Panc1 (cell line): ENCODE measurements at places on chromosomes 12 and 14.
A peak's percentile ranks its signal among the peaks of the same experiment; 100 is the strongest.

- no peak for DNase-seq
Observed at GRCh38 chr12:79217306-79217705, 352.7 kb downstream of the SYT1 start.

DNA sequence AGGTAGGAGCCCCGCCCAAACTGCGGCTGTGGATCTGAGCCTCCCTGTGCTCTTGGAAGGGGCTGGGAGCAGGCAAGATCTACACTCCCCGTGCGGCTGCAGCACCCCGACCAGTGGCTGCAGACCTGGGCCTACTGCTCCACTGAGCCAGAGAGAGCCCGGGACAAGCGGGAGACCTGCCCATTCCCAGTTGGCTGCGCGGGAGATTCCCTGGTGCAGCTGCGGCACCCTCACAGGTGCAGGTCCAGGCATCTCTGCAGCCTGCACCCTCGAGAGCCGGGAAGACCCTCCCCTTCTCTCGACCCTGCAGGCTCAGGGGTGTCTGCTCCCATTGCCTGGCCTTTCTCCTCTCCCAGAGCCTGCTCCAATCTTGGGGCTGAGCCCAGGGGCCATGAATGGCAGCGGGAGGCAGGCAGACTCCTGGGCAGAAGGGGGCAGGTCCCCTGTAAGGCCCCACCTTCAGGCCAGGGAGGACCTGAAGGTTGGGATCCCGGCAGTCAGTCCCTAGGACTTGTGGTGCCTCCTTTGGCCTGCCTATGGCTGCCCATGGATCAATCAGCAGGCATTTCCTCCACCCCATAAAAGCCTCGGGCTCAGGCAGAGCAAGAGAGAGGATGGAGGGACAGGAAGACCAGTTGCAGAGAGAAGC, 8.8 kb upstream of the A2M start:
- DNase-seq, result no peak

- DNase-seq, result no peak
Observed at GRCh38 chr12:99746538-99746937, 99.0 kb downstream of the GARIN6 start.

DNA sequence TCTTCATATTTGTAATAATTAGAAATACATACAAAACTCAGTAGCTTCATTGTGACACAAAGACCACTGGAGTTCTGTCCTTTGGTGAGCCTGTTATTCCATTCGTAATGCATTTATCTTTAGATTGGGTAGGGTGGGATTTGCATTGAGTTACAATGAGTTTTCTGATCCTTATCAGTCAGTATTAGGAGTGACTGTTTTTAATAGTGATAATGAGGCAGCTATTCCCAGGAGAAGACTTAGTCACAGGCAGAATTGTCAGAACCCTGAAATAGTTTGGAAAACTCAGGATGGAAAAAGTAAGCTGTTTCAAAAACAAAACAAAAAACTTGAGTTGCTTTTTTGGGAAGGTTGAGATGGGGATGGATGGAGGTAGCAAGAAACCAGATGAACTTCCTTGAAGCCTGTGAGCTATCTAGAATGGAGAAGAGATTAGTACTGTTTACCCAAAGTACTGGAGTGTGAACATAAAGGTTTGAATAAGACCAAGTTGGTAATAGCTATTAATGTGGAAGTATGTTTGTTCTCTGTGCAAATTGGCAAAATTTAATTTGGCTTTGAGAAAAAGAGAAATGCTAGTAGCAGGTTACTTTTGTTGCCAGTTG, 38.6 kb downstream of the FBXO34 start:
- no peak for DNase-seq

GRCh38 chr14:60254176-60254575, 5.2 kb downstream of the PPM1A start:
- no peak for DNase-seq

GRCh38 chr12:44889162-44889561, 13.0 kb upstream of the NELL2 start:
- no peak for DNase-seq

DNA sequence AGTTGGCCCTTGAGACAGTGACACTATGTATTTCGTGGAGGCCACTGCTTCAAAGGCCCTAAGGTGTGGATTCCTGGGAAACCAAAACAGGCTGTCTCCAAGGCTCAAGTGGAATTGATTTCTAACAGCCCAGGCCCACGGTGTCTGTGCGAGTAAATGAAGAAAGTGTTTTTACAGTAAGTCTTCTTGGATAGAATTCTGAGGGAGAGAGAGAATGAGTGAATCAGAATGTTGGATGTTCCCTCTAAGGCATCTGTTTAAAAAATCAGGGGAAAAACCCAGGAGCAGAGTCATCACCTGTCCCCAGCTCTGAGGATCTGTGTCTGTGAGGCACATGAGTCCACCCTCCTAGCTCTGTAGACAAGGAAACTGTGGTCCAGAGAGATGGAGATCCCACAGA, 22.3 kb upstream of the BDKRB1 start:
- DNase-seq, result no peak

DNA sequence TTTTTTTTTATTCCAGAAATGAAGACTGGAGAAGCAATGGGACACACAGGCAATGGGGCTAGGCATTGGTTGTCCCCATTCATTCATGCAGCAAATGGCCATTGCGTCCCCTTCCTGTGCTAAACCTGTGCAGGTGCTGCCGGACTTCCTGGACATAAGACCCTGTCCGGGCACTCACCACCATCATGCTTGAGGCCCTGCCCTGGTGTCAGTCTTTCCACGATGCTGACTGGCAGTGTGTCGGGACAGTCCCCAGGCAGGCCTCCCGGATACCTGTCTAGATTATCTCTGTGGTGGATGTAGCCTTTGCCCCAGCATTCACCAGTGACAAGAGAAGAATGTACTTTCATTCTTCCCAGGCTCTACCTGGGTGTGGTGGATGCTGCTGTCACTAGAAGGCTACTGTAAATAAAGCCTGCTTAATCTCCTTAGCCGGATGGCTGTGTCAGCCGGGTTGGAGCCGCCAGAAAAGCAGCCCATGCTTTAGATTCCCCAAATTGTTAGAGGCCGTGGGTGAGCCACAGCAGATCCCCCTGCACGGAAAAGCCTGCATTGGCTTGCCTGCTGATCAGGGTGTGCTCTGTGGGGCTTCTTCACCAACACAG, 94.5 kb upstream of the PARP11 start:
- no peak for DNase-seq

DNA sequence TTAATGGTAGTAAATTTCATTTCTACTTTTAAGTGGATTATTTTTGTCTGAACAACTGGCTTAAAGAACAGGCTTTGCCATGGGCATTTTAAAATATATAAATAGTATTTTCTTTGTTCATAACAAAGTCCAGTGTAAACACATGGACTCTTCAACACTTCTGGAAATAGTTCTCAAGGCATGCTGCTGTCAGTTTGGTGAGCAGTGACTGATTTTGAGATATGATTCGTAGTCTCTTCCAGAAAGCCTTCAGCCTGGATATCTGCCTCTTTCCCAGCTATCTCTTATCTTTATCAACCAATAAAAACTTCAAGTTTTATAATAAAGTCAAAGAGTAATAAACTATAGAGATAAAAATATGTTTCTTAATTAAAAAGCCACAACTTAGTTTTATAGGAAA, 110.7 kb downstream of the NAV3 start:
- DNase-seq, result no peak

DNA sequence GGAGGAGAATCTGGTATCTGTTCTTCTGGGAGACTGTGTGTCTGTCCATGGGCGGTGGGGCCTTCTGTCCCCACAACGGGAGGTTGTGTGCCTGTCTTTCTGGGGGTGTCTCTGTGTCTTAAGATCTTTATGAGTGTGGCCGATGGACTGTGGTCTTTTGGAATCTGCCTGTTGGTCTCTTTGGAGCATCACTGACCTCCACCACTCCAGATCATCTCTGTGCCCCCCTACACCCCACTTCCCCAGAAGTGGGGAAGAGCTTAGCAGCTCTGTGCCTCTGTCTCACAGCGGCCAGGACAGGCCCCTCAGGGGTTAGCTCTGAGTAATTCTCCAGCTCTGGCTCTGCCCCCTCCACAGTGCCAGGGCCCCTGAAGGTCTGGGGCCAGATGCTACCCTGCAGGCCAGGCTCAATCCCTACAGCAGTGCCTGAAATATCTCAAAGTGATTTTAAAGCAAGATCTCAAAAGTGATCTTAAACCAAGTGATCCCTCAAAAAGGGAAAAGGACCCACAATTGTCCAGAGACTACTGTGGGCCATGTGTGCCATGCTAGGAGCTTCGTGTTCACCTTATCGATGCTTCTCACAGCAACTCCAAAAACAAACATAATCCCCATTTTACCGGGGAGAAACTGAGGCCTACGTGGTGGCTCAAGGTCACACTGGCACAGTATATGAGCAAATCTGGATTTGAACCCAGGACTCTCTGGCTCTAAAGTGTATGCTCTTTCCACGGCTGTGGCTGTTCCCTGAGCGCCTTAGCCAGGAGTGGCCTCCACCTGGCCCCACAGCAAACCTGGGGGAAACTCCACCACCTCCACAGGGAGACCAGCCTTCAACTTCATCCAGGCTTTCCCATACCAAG, 26.0 kb upstream of the KRT78 start:
- no peak for DNase-seq

GRCh38 chr14:99015833-99016232, 256.2 kb downstream of the BCL11B start:
- DNase-seq, result no peak

- DNase-seq, result no peak
Observed at GRCh38 chr12:113097716-113098440, 37.7 kb downstream of the RASAL1 start.

DNA sequence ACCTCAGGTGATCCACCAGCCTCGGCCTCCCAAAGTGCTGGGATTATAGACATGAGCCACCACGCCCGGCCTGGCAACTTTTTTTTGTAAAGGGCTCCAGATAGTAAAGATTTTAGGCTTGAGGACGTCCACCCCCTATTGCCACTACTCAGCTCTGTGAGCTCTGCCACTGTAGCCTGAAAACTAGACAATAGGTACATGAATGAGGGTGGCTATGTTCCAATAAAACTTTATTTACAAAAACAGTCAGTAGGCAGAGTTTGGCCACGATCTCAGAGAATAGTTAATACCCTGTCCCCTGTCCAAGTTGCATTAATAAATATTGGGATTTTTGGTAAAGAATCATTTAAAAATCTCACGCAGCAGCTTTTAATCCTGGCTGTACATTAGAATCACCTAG, 90.1 kb downstream of the FOXN4 start:
- DNase-seq, result no peak

- DNase-seq, result peak; percentile 17
Observed at GRCh38 chr12:69254046-69254445, 14.7 kb downstream of the CPSF6 start.

- DNase-seq, result peak; percentile 78
Observed at GRCh38 chr12:112108202-112109079, at the start of gene NAA25. NAA25 (minus strand) TSS chr12:112108783; CDS start chr12:112108773, 10 bp downstream.

- DNase-seq, result no peak
Observed at GRCh38 chr12:105487963-105488362, 157.5 kb downstream of the C12orf75 start.

- DNase-seq, result no peak
Observed at GRCh38 chr12:40078266-40078665, 27.6 kb downstream of the SLC2A13 start.

GRCh38 chr14:63457498-63457897, 85.7 kb downstream of the PPP2R5E start:
- no peak for DNase-seq

GRCh38 chr12:124788936-124789555, 74.6 kb downstream of the SCARB1 start:
- DNase-seq, result no peak

DNA sequence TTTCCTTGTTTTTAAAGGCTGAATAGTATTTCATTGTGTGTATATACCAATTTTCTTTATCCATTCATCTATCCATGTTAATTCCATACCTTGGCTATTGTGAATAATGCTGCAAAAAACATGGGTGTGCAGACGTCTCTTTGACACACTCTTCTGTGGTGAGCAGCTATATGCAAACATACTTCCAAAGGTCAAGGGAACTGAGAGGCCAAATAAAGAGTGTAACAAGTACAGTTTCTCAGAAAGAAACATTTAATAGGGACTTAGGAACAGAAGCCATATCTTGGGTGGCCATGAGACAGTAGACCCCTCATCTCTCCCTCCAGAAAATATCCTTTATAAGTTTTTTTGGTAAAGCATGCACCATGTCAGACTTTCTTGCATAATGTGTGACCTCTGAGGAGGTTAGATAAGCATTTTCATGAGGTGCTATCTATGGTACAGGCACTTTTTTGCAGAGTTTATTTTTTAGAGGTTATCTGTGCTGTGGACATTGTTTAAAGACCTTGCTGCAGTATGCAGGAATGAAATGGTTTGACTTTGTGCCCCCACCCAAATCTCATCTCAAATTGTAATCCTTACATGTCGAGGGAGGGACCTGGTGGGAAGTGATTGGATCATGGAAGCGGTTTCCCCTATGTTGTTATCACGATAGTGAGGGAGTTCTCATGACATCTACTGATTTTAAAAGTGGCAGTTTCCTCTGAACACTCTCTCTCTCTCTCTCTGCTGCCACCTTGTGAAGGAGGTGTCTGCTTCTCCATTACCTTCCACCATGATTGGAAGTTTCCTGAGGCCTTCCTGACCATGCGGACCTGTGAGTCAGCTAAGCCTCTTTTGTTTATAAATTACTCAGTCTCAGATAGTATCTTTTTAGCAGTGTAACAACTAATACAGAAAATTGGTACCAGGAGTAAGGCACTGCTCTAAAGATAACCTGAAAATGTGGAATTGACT, 1202.3 kb downstream of the GALC start:
- no peak for DNase-seq

DNA sequence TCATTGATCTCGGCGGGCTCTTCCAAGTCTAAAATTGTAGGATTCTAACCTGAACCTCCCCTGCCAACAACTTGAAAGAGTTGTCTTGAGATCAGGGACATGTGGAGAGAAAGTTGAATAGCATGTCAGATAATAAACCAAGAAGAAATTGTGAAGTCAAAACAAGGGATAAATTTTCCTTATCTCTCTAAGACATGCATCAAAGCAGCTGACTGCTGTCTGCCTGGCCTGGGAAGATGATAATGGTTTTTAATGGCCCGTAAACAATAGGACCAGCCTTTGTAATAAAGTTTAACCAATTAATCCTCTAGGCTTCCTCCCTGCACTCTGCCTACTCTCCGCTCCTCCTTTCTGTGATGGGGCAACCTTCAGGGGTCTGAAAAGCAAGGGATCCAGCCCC, 67.9 kb downstream of the DPF3 start:
- DNase-seq, result no peak

DNA sequence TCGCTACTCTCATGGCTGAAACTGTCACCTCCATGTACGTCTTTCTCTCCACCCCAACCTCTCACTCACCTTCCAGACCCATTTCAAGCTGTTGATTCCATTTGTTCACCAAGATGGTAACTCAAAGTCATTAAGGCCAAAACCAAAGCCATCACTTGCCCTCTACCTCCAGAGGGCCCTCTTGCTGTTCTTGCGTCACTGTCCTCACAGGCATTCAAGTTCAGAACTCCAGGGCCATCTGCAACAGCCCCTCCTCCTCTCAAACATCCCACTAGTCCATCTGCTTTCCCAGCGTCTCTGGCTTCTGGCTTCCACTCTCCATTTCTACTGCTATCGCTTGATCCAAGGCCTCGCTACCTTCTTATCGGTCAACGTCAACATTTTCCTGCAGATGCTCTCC, 74.5 kb downstream of the VWF start:
- DNase-seq, result no peak

DNA sequence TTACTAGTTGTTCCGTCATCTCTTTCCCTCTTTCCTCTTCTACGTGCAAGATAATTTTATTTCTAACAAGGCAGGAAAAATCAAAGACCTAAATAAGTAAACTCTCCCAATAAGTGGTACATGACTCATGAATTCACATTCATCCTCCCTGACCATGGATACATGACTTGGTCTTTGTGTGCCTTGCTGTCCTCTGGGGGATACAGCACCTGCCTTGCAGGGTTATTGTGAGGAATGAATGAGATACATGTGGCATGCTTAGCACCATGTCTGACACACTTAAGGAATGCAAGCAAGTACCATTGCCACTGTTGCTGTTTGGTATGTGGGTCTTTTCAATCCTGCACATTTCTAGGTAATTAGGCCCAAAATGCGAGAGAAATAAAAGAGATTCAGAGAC, 208.4 kb downstream of the DPF3 start:
- no peak for DNase-seq
